ENCODE measurements at places on chromosomes 6 and 20.

DNA sequence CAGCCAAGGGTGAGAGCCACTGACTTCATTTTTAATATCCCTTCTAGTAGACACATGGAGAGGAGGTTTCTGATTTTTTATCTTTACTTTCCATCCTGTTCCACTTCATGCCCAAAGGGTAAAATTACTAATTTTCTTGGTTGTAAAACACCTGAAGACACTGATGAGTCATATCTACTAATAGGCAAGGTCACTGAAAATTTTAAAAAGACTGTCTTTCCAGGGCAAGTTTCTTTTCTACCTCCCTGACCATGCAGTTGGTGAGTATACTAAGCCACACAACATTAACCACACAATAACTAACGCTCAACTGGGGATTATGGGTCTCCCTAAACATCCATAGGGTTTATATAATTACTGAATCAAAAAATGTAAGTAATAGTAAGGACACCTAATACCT is 109.6 kb downstream of the KIF6 start:
- no peak overlapping the region for H3K27ac ChIP-seq
- DNase-seq: no peak
- no peak overlapping the region for H3K4me3 ChIP-seq
- H3K36me3 ChIP-seq: no peaks in the 10 kb centered on the region
- H3K4me1 ChIP-seq: no peaks in the 10 kb centered on the region

DNA sequence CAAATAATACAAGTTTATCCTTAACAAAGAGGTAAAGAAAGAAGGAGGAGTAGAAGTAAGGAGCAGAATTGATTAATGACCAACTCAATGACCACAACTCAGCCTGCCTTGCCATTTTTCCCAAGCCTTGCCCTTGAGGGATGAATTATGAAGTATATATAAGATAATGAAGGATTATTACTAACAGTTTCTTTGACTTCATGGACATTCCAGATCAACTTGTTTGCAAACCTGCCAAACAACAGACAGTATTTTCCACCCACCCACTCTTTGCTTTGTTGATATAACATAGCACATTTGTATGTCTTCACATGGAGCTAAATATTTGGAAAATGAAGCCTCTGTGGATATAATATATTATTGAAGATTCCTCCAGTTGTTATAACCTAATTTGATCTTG is 9.9 kb upstream of the C6orf141 start:
- H3K36me3 ChIP-seq: no peaks in the 10 kb centered on the region
- H3K27me3 ChIP-seq: no peaks in the 10 kb centered on the region
- no peaks in the 10 kb centered on the region for H3K4me1 ChIP-seq
- H3K4me3 ChIP-seq: no peak overlapping the region

GRCh38 chr6:44004625-44005506 is 122.4 kb downstream of the MRPL14 start:
- no peak for DNase-seq
- no peak overlapping the region for H3K4me3 ChIP-seq
- H3K4me1 ChIP-seq: peaks cover 2% of the 10 kb centered on the region
- H3K27ac ChIP-seq: no peak overlapping the region
- no peaks in the 10 kb centered on the region for H3K27me3 ChIP-seq

- no peaks in the 10 kb centered on the region for H3K4me1 ChIP-seq
- no peaks in the 10 kb centered on the region for H3K27me3 ChIP-seq
- H3K4me3 ChIP-seq: no peak overlapping the region
- H3K27ac ChIP-seq: no peak overlapping the region
- no peak for DNase-seq
Observed at GRCh38 chr6:170184316-170184715, 106.6 kb downstream of the DLL1 start.

DNA sequence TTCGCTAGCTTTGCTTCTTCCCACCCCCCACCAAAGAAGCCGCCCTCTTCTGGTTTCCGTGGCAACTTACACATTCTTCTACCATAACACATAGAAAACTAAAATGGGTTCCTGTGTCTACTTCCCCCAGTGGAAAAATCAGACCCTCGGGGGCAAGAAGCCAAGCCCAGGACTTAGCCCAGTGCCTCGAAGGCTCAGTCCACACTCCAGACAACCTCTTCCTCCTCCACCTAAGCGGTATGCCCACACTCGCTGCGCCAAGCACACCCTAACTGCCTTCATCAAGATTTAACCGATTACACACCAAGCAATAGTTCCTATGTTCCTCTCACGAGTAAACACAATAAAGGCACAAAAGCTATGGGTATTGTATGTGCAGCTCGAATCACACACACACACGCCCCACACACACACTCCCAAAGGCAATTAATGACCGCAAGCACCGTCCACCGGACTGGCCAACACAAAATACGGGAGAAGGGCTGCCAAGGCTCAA is 537 bp downstream of the PPIL4 start:
- H3K27me3 ChIP-seq: no peaks in the 10 kb centered on the region
- peaks cover 6% of the 10 kb centered on the region for H3K36me3 ChIP-seq
- H3K4me3 ChIP-seq: peak overlapping the region; percentile 98
- DNase-seq: peak; percentile 34
- H3K4me1 ChIP-seq: no peaks in the 10 kb centered on the region

GRCh38 chr6:27838945-27839625 is 73.1 kb downstream of the OR2B2 start:
- no peaks in the 10 kb centered on the region for H3K4me1 ChIP-seq
- peak; percentile 53 for DNase-seq
- no peaks in the 10 kb centered on the region for H3K36me3 ChIP-seq
- H3K27ac ChIP-seq: peak overlapping the region; percentile 60

DNA sequence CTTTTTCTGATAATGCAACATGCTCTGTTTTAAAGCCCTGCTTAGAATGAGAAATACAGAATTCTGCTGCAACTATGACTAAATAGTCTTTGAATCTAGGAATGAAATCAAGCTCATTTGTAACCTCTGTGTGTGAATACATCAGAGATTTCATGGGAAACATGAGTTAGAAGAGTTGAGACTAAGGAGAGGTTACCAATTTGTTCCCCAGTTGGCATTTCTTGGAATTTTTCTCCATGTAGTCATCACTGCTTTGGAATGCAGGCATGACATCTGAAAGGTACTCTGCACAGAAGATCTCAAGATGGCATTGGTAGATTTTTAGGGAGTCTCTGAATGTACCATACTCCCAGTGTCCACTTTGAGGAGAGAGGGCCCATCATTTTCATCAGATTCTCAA is 237.2 kb downstream of the TFAP2A start:
- H3K4me1 ChIP-seq: no peaks in the 10 kb centered on the region
- H3K36me3 ChIP-seq: no peaks in the 10 kb centered on the region
- no peaks in the 10 kb centered on the region for H3K27me3 ChIP-seq
- no peak for DNase-seq

- peak; percentile 80 for DNase-seq
- 0 out of 2 replicates have a peak, but pooled peaks cover 2% of the 10 kb centered on the region for H3K27me3 ChIP-seq
- no peaks in the 10 kb centered on the region for H3K36me3 ChIP-seq
Observed at GRCh38 chr20:31934968-31935764, 16.7 kb downstream of the PDRG1 start.

- H3K27me3 ChIP-seq: no peaks in the 10 kb centered on the region
- no peaks in the 10 kb centered on the region for H3K4me1 ChIP-seq
- DNase-seq: no peak
- H3K4me3 ChIP-seq: no peak overlapping the region
- no peak overlapping the region for H3K27ac ChIP-seq
Observed at GRCh38 chr6:50249493-50249892, 199.8 kb upstream of the DEFB112 start.

DNA sequence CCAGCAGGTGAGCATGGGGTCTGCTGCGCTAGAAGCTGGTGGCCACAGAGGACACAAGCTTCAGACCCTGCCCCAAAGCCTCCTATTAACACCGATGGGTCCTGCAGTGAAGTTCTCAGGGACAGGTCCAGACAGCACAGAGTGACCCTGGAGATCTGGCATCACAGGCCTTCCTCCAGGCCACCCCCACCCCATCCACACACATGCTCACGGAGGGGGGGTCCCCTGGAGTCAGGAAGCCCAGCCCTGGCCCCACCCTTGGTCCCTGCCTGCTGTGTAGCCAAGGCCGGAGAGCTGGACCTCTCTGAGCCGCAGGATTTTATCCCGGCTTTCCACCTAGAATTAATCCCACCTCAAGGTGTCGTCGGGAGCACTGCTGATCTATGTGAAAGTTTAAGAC is 167.3 kb downstream of the TAF4 start:
- no peaks in the 10 kb centered on the region for H3K36me3 ChIP-seq
- peaks cover 4% of the 10 kb centered on the region for H3K27me3 ChIP-seq
- no peak for DNase-seq
- H3K4me1 ChIP-seq: no peaks in the 10 kb centered on the region

DNA sequence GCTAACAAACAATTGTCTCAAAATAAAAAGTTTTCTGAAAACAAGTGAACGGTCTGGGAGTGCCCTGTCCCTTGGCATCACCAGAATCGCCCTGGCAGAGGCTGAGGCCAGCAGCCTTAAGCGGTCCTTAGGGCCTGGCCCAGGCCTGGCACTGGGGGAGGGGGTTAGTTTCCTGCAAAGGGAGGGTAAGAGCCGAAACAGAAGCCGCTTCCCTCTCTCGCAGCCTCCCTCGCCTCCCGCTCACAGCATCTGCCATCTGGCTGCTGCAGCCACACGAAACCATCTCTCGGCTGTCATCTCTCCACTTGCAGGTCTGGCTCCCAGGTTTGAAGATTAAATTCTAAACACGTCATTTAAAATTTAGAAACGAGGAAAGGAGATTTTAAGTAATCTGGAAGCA is 31.5 kb downstream of the PMEPA1 start:
- H3K4me3 ChIP-seq: no peak overlapping the region
- peaks cover 29% of the 10 kb centered on the region for H3K4me1 ChIP-seq
- no peaks in the 10 kb centered on the region for H3K27me3 ChIP-seq

- H3K4me3 ChIP-seq: no peak overlapping the region
- no peaks in the 10 kb centered on the region for H3K36me3 ChIP-seq
- H3K4me1 ChIP-seq: 0 out of 2 replicates have a peak, but pooled peaks cover 2% of the 10 kb centered on the region
- no peak overlapping the region for H3K27ac ChIP-seq
Observed at GRCh38 chr6:146339716-146340115, 203.9 kb upstream of the RAB32 start.

- H3K27me3 ChIP-seq: 0 out of 2 replicates have a peak, but pooled peaks cover 2% of the 10 kb centered on the region
- no peak overlapping the region for H3K27ac ChIP-seq
- H3K36me3 ChIP-seq: no peaks in the 10 kb centered on the region
- H3K4me3 ChIP-seq: no peak overlapping the region
- H3K4me1 ChIP-seq: no peaks in the 10 kb centered on the region
- no peak for DNase-seq
Observed at GRCh38 chr6:165769884-165770283, 106.8 kb upstream of the PDE10A start.

GRCh38 chr6:120938876-120939472 is 395.3 kb downstream of the TBC1D32 start:
- H3K36me3 ChIP-seq: no peaks in the 10 kb centered on the region
- H3K4me1 ChIP-seq: peaks cover 2% of the 10 kb centered on the region
- H3K27me3 ChIP-seq: no peaks in the 10 kb centered on the region

Measured in H9 (cell line).